ENCODE measurements at places on chromosomes 16 and 17. TPM values are rescaled to one million over a fixed set of nuclear protein-coding genes. Genes with fewer than 3 reads are reported as not detected.

The GCGR gene
- total RNA-seq: 0.66 TPM

The CAPNS2 gene
- total RNA-seq: 2.2 TPM

The KRT39 gene
- total RNA-seq: not detected

The SLC6A4 gene
- total RNA-seq: 1.1 TPM

The ACSM5 gene
- total RNA-seq: not detected

The TBC1D3K gene
- not detected for total RNA-seq

The ITGAD gene
- total RNA-seq: not detected

The PRSS21 gene
- total RNA-seq: not detected

The C16orf89 gene
- total RNA-seq: 0.55 TPM

The TGFB1I1 gene
- total RNA-seq: 35.5 TPM

The TM4SF5 gene
- total RNA-seq: not detected

The GEMIN4 gene
- 28.6 TPM for total RNA-seq

The HGS gene
- total RNA-seq: 122 TPM

The KRTAP4-6 gene
- not detected for total RNA-seq

The ATP2A3 gene
- 4.6 TPM for total RNA-seq

The KRTAP9-2 gene
- not detected for total RNA-seq

The DNAI2 gene
- not detected for total RNA-seq

The CUEDC1 gene
- total RNA-seq: 38.7 TPM

The MMP2 gene
- total RNA-seq: 383 TPM

The FAM234A gene
- total RNA-seq: 133 TPM

The GINS2 gene
- total RNA-seq: 14.8 TPM

The NPIPA1 gene
- total RNA-seq: 261 TPM

The HEATR9 gene
- total RNA-seq: not detected

The MEAK7 gene
- total RNA-seq: 42.7 TPM

The SEZ6 gene
- not detected for total RNA-seq

The HOXB13 gene
- total RNA-seq: 26.9 TPM

The LRRC37A3 gene
- total RNA-seq: 34.7 TPM

The CMTM2 gene
- 0.51 TPM for total RNA-seq

The EPOP gene
- 3.7 TPM for total RNA-seq

Data from mesothelial cell of epicardium (in vitro differentiated cells).